Cardiac septum (tissue), 1 donor: ENCODE measurements at places on chromosomes 2 and 18. TPM values are rescaled to one million over a fixed set of nuclear protein-coding genes. Genes with fewer than 3 reads are reported as not detected.

SKA1 gene
- 0.13 TPM for total RNA-seq

COL5A2 gene
- total RNA-seq: 16.0 TPM

DYSF gene
- 82.8 TPM for total RNA-seq

FHOD3 gene
- 311 TPM for total RNA-seq

CCDC148 gene
- total RNA-seq: 0.30 TPM

RPRM gene
- not detected for total RNA-seq

BCS1L gene
- 36.1 TPM for total RNA-seq

PSMA8 gene
- not detected for total RNA-seq

ASB18 gene
- 44.4 TPM for total RNA-seq

AFF3 gene
- 6.7 TPM for total RNA-seq

MC2R gene
- not detected for total RNA-seq

PLGLB2 gene
- 0.97 TPM for total RNA-seq

FAM228A gene
- 0.35 TPM for total RNA-seq

SERPINB10 gene
- total RNA-seq: not detected

SLC23A3 gene
- total RNA-seq: 0.48 TPM

SPC25 gene
- 0.24 TPM for total RNA-seq

PAIP2B gene
- total RNA-seq: 30.7 TPM

LYG2 gene
- not detected for total RNA-seq

MAP2 gene
- total RNA-seq: 42.1 TPM

SLC39A6 gene
- 15.6 TPM for total RNA-seq

TXNL1 gene
- total RNA-seq: 68.3 TPM

NBAS gene
- total RNA-seq: 38.9 TPM

BOLL gene
- total RNA-seq: not detected

HOXD1 gene
- total RNA-seq: 0.59 TPM

ALPI gene
- not detected for total RNA-seq

UCN gene
- total RNA-seq: 2.1 TPM

PCARE gene
- 0.11 TPM for total RNA-seq

ANKRD30BL gene
- total RNA-seq: not detected

RFTN2 gene
- 3.5 TPM for total RNA-seq

ITGB6 gene
- 0.05 TPM for total RNA-seq

SERPINB4 gene
- not detected for total RNA-seq

TPGS2 gene
- 28.4 TPM for total RNA-seq

GAREM1 gene
- 10.0 TPM for total RNA-seq

RTP5 gene
- total RNA-seq: 0.08 TPM

BUB1 gene
- total RNA-seq: 0.83 TPM

WDSUB1 gene
- total RNA-seq: 8.6 TPM

SCN3A gene
- 0.35 TPM for total RNA-seq

SLC8A1 gene
- total RNA-seq: 906 TPM
